ENCODE measurements at places on chromosomes 1 and 21. TPM values are rescaled to one million over a fixed set of nuclear protein-coding genes. Genes with fewer than 3 reads are reported as not detected.
A peak's percentile ranks its signal among the peaks of the same experiment; 100 is the strongest.

The CFAP141 gene
- total RNA-seq: not detected

GRCh38 chr1:41420860-41421259 lies 59.6 kb downstream of the FOXO6 start:
- no peak overlapping the region for H3K27ac ChIP-seq
- H3K36me3 ChIP-seq: no peaks in the 10 kb centered on the region
- DNase-seq: no peak
- H3K4me1 ChIP-seq: peaks cover 21% of the 10 kb centered on the region
- H3K27me3 ChIP-seq: peaks cover 7% of the 10 kb centered on the region

DNA sequence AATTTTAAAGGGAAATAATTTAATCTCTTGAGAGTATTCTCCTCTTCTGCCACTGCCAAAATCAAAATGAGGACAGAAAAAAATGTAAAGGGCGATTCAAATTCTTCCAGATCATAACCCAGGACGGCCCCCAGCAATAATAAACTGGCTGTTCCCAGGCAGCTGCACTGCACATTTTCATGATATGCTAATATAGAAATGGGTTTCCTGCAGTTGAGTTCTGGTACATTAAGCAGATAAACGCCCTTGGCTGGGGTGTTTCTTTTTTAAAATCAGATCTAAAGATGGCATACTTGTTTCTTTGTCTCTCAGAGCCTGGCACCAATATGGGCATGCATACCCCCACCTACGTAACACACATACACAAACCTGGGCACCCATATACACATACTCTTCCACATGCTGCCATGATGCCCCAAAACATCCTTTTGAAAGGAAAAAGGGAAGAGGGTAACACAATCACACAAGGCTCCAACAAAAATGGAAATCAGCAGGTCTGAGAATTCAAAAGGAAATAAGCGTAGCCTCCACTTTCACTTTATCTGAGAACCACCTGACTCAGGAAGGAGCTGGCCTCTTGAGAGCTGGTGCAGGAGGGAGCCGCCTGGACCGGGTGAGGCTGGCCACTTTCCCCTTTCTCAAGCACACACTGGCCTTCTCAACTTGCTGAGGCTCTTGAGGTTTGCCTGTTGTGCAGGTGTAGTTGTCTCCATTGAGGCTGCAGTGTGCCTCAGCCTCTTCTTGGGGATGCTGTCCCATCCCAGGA lies 653.4 kb downstream of the KIF26B start:
- H3K4me1 ChIP-seq: peaks cover 23% of the 10 kb centered on the region
- H3K27me3 ChIP-seq: no peaks in the 10 kb centered on the region
- H3K4me3 ChIP-seq: no peak overlapping the region
- H3K27ac ChIP-seq: no peak overlapping the region

DNA sequence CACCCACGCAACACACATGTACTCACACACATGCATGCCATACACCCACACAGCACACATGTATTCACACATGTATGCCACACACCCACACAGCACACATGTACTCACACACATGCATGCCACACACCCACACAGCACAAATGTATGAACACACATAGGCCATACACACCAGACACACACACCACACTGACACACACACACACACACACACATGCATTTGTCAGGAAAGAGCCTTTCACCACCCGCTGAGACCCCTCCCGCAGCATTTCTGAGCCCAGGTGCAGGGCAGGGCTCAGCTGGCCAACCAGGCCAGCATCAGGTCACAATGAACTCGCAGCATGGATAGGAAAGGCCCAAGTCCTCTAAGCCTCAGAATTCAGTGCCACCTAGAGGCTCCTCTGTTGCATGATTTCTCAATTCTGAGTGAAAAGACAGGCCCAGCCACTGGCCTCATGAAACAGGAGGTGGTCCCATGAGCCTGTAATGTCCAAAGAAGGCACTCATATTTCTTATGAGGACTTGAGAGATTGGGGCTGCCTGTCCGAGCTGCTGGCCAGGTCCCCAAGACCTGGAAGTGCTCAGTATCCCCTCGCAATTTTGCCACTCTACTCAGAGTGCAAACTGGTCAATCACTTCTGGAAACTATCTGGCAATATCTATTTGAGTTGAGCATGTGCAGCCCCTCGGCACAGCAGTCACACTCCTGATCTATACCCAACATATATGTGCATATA lies 57.3 kb downstream of the PSMG1 start:
- peaks cover 1% of the 10 kb centered on the region for H3K27me3 ChIP-seq
- H3K4me1 ChIP-seq: peaks cover 6% of the 10 kb centered on the region
- no peak overlapping the region for H3K27ac ChIP-seq
- no peak overlapping the region for H3K4me3 ChIP-seq
- DNase-seq: peak; percentile 64

DNA sequence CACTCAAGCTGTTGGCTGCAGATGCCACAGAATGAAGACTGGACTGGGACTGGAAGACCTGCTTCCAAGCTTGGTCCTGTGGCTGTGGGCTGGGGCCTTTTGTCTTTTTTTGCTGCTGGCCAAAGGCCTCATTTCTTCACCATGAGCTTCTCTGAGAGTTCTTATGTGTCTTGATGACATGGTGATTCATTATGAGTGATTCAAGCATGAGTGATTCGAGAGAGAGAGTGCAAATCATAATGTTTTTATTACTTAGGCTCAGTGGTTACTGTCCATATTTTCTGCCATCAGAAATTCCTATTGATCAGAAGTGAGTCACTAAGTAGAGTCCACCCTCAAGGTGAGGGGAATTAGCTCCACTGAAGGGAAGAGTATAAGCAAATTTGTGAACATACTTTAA lies 94.0 kb downstream of the PCP4 start:
- no peak for DNase-seq
- H3K4me1 ChIP-seq: no peaks in the 10 kb centered on the region
- no peak overlapping the region for H3K27ac ChIP-seq
- H3K4me3 ChIP-seq: no peak overlapping the region
- H3K27me3 ChIP-seq: no peaks in the 10 kb centered on the region
- peaks cover 13% of the 10 kb centered on the region for H3K36me3 ChIP-seq

GRCh38 chr1:1374589-1374928 lies 448 bp downstream of the AURKAIP1 start:
- H3K4me1 ChIP-seq: peaks cover 11% of the 10 kb centered on the region

- H3K36me3 ChIP-seq: peaks cover 26% of the 10 kb centered on the region
- no peak overlapping the region for H3K4me3 ChIP-seq
- H3K27ac ChIP-seq: peak overlapping the region; percentile 60
- H3K4me1 ChIP-seq: peaks cover 16% of the 10 kb centered on the region
- no peaks in the 10 kb centered on the region for H3K27me3 ChIP-seq
- no peak for DNase-seq
Measured at GRCh38 chr21:26042181-26042876, 128.2 kb downstream of the APP start.

The SYT11 gene
- total RNA-seq: 44.1 TPM

Data from HFFc6 (cell line).